ENCODE measurements at places on chromosomes 7 and 10.

GRCh38 chr7:144027070-144027469 lies 21.7 kb upstream of the OR2A5 start:
- no peak for DNase-seq

GRCh38 chr10:13559124-13559700 lies 27.6 kb upstream of the PRPF18 start:
- DNase-seq, result no peak

- peak; percentile 63 for DNase-seq
Measured at GRCh38 chr7:64879086-64879730, 23.9 kb upstream of the ZNF273 start.

GRCh38 chr7:121547544-121548092 lies 151.5 kb upstream of the FAM3C start:
- no peak for DNase-seq

DNA sequence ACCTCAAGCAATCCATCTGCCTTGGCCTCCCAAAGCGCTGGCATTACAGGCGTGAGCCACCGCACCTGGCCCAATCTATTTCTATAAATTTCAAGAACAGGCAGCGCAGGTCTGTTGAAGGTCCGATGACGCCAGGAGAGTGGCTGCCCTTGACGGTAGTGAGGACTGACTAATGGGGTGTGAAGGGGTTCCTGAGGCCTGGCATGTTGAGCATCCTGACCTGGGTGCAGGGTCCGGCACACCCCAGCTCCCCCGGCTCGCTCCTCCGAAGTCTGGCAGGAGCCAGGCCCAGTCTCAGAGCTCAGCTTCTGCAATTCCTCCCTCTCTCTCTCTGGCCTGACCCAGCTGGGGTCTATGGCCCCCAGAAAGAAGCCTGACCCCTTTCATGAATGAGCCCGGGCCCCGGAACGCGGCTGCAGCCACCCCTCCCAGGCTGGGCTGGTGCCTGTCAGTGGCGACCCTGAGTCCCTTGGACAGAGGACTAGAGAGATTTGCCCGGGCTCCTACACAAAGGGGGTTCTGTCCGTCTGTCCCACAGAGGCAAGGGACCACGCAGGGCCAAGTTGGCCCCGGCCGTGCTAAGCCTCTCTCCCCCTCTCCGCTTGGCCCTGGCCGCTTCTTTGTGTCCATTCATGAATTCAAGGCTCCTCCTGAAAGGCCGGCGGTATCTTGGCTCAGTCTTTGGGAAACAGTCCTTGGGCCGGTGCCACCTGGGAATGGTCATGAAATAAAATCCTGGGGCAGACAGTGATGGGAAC lies 18.8 kb downstream of the MMD2 start:
- DNase-seq, result no peak

- no peak for DNase-seq
Measured at GRCh38 chr10:17599089-17599488, 18.1 kb downstream of the HACD1 start.

DNA sequence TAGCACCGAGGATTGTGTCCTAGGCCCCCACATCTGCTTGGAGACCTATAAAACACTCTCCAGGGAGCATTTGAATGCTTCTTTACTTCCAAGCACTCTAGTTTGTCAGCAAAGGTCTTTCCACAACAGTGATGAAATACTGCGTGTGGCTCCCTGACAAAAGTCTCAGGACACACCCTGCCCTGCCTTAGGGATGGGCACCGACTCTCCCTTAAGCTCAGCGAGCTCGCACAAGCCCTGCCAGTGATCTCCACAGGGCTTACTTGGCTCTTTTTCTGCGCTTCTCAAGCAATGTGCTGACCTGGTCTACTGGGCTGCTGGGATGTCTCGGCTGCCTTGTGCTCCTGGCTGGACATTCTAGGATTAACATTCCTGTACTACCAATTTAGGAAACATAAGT lies 84.3 kb upstream of the MPP7 start:
- DNase-seq, result no peak

GRCh38 chr7:44177570-44178131 lies 11.6 kb downstream of the GCK start:
- peak; percentile 65 for DNase-seq
